CD4-positive, alpha-beta T cell treated with Interleukin-15 for 4 hours (primary cell): ENCODE measurements at places on chromosomes 16 and 17.

DNA sequence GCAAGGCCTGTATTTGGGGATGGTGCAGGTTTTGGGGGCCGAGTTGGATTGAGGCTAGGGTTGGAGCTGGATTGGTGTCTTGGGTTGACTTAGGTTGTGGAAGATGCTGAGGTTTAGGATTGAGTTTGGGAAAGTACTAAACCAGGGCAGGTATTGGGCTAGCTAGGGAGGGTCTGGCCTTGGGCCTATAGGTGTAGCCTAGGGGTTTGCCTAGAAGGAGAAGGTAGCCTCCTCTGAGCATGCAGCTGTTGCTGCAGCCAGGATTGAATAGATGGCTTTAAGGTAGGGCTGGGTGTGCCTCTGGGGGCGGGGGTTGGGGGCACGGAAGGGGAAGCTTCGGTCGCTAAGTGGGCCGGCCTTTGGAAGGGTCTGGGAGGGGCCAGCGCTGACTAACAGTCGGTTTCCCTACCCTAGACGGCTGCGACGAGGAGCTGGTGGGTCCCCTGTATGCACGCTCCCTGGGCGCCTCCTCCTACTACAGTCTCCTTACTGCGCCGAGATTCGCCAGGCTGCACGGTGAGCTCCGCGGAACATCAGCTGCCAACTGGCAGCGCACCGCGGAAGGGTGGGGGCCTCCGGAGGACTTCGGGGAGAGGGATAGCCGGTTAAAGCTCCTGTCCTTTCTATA is 1.2 kb downstream of the CNTNAP1 start:
- DNase-seq: no peak

DNA sequence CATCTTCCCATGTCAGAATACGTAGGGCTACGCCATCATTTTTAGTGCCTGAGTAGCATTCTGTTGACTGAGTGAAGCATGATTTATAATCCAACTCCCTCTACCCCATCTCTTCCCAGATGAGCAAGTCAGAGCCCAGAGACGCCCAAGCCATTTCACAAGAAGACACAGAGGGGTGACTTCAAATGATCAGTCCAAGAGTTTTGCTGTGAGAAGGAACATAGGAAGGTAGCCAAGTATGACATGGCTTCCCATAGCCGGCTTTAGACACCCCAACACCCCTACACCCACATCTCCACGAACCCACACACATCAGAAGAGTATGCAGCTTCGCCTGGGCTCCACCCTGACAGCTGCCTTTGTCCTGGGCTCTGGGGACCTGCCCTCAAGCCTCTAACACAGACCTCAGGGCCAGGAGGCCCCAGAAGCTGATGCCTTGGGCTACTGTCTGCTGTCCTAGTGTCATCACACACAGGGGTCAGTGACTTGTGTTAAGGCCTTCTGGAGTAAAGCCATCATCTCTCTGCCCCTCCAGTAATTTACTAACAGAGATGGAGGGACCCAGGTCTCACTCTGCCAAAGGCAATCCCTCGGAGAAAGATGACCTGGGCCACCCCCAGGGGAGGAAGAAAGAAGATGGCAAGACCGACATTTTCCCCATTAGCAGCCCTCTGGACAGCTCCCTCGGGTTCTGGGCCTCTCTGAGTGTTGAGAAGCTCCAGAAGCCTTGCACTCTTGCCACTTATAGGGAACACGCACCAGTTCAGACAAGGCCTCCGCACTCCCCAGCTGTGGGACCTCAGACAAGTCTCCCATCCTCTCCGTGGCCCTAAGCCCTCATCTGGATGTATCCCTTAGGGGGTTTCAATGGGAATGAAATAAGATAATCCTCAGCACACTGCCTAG is 38.7 kb upstream of the MRPS23 start:
- DNase-seq: no peak

DNA sequence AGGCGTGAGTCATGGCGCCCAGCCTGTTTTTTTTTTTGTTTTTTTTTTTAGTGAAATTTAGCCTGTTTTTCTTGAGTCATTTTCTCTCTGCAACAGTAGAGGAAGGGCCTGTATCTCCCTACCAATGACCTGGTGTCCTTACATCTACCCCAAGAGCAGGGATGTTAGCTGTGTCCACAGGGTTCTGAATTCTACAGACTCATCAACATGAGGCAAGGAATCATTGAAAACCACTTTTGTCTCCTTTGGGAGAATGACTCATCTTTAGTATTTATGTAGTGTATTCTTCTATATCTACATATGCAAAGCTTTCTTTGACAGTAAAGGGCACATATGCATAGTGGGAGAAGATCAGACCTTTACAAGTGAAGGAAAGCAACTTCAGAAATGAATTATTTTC is 105.3 kb downstream of the SPECC1 start:
- no peak for DNase-seq

GRCh38 chr17:17580662-17581470 is 10.6 kb downstream of the PEMT start:
- no peak for DNase-seq

DNA sequence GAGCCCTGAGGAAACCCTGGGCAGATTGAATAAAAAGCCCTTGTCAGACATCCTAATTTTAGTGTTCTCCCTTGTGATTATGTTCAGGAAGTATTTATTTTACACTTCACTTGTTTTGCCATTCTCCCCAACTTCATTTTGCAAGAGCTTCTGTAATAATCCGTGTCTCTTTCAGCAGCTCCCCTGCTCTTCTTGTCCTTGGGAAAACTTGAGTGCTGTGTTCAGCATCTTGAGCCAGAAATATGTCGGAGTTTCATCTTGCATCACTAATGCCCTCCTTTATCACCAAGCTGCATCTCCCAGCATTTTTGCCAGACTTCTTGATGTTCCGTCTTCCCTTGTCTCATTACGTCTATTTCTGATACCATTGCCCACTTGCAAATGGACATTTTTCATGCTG is 486.5 kb upstream of the EEF2KMT start:
- no peak for DNase-seq

GRCh38 chr16:12087901-12088421 is 111.4 kb downstream of the SNX29 start:
- DNase-seq: peak; percentile 25

DNA sequence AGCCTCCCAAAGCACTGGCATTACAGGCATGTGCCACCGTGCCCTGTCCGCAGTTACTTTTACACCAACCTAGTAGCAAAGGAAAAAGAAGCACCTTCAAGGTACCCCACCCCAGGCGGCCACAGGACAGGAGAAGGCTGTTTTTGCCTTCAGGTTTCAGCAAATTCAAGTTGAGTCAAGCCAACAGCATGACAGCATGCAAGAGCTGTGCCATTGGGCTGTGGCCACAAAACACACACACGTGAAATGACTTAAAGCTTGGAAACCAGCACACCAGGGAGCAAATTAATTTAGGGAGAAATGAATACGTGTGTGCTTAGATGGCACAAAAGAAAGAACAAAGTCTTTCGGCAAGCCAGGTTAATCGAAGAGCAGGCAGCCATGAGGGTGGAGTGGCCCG is 39.7 kb downstream of the ERCC4 start:
- no peak for DNase-seq

GRCh38 chr16:24571096-24571495 is 31.7 kb downstream of the RBBP6 start:
- DNase-seq: no peak

DNA sequence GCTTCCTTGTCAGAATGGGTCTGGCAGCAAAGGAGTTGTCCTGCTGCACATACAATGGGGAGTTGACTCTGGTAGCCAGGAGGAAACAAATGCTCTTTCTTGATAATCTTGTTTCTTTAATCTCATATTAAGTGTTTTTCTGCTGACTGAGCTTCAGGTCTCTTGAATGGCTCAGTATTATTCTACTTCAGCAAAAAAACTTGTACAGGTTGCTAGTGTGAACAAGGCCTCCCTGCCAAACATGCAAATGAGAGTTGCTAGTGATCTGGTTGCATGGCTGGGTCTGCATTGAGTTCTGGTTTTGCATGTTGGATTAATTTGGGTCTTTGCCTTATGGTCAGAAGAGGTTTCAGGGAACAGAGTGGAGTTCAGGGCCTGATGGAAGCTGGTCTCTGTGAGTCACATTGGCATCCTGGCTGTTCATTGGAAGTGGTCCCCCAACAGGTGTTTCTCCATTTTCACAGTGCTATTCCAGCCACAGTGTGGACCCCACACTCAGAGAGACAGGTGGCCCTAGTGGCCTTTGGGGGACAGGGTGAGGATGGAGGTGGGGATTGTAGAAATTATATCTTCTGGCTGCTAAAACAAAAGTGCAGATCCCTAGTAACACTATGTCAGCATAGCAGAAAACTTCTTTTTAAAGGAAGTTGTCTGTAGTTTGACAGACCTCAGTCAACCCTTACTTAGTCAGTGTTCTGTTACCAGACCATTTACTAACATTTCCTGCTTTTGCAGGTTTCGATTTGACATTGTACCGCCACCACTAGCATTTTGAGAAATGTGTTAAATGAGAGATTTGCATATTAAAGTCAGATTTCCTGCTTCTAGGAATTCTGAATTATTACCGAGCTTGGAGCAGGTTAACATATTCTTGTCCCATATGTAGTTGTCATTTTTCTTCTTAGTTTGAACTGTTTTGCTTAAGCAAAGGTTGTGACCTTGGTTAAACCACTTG is 47.1 kb downstream of the EPN2 start:
- DNase-seq: no peak

- DNase-seq: no peak
These were observed 1.7 kb upstream of the MNT start for GRCh38 chr17:2402544-2402943.
